ENCODE measurements at places on chromosomes 5 and 9.

GRCh38 chr9:107547772-107548297, 58.3 kb upstream of the KLF4 start:
- no peak for DNase-seq

DNA sequence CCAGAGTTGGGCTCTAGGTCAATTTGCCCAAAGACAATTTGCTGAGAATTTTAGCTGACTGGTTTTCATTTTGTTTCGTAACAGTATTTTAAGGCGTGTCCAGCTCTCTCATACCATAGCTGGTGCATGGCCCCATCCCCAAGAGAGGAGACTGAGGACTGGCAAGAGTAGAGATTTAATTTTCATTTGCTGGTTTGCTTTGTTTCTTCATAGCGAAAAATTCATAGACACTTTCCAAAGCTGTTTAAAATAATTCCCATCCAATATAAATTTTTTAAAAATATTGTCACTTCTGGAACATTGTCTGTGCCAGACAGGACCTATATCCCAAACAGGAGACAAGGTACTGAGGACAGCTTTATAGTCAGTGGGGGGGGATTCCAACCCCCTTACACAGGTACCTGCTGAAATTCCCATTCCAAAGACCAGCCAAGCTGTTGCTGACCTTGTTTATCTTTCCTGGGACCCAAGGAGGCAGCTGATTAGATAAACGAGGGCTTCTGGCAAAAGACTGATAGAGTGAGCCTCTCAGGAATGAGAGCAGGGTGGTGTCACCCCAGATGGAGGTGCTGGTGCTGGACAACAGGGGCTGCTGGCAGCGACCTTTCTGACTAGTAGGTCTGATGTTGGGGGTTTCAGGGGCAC, 6.8 kb upstream of the ANGPTL2 start:
- DNase-seq, result no peak

DNA sequence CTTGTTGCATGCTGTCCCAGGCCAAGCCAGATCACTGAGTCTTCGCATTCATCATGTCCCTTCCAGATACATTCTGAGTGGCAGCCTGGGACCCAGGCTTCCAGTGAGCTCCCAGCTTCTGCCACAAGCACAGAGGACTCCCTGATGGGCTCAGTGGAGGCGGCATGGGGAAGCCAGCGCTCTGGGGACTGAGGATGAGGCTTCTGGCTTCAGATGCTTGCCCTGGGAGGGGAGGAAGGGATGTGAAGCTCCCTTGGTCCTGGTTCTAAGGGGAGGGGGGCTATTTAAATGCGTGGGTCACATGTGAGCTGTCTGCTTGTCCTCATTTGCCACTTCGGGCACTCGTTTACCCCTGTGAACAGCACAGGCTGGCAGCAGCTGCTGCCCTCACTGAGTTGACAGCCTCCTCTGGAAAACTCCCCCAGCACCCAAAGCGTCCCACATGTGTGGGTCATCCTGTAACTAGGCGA, 174.0 kb downstream of the NR3C1 start:
- no peak for DNase-seq

DNA sequence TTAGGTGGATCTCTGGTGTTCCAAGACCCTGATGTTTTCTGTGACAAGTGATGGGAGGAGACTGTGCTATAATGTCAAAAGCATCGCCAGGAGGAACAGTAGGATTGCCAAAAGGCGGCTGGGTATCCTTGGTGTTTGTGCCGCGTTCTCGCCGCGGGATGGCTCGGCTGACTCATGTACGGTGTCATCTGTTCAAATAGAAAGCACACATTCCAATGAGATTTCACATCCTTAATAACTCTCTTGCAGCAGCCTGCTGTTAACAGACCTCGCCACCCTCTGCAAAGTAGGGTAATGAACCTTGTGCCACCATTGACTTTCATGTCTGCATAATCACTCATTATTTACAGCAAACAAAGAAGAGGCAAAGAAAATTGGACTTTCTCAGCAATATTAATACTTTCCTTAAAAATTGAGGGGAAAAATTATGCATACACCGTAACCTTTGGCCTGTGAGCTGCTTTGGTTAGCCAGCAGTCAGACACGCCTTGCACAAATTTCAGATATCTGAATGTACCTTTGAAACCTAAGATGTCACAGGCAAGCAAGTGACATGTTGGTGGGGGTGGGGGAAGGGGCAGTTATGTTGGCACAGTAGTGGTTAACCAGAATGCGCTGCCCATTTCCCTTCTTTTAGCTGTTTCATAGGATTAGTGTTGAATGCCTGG, 289.4 kb downstream of the EFNA5 start:
- no peak for DNase-seq

GRCh38 chr5:37198061-37198460, 51.1 kb downstream of the CPLANE1 start:
- no peak for DNase-seq

- no peak for DNase-seq
Observed at GRCh38 chr5:169592937-169593650, 9.5 kb downstream of the SPDL1 start.

- DNase-seq, result no peak
Observed at GRCh38 chr9:133490865-133491655, 12.2 kb upstream of the SLC2A6 start.

DNA sequence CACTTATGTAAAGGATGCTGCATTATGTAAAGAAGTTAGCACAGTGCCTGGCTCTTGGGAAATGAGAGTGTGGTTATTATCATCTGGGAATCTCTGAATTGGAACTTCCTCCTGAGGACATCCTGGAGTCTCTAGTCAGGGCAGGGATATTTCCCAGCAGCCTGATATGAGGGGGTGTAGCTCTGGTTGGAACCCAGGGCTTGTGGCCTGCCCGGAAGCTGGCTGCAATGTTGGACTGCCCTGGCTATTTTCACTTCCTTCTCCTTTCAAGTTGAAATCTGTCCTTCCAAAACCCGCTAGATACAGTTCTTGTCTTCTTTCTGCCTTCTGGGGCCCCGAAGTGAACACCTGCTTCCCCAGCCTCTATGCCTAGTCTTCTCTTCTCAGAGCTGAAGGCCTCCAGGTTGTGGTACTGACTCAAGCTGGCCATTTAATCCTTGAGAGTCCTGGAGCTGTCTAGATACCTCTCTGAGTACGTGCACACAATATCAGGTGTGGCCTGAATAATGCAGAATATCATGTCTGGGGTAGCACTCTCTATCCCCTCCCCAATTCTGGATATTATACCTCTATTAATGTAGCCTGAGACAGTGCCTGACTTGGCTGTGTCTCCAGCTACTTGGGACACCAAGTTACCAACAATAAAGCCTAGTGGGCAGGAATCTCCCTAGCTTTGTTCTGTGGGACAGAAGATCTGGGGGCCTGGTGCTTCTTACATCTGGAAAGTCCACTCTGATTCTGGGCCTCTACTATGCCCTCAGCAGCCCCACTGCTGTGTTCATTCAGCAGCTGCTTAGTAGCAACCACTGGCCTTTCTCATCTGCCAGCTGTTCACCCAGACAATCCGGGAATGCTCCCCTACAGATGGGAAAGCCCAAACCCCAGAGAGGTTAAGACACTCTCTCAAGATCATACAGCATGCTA, 45.0 kb downstream of the SLC6A7 start:
- DNase-seq, result no peak

GRCh38 chr5:13917061-13917460, 27.4 kb downstream of the DNAH5 start:
- no peak for DNase-seq

DNA sequence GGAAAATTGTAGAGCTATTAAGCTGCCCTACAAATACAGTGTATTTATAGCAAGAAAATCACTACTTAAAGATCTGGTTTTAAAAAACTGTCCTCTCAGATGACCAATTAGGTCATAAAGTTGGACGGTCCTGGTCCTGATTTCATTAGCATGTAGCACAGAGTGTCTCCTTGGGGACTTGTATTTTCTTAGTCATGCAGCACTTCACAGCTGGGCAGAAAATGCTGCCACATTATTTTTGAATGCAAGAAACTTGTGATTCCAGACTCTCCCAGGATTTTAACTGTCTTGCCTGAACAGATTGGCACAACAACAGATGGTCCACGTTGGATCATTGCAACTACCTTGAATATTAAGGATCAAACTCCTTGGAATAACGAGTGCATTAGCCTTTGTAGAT, 348.1 kb upstream of the SGCD start:
- DNase-seq, result no peak

- DNase-seq, result no peak
Observed at GRCh38 chr5:145283141-145283810, 551.9 kb downstream of the PRELID2 start.

- DNase-seq, result no peak
Observed at GRCh38 chr5:137145721-137146120, 353.4 kb downstream of the SPOCK1 start.

DNA sequence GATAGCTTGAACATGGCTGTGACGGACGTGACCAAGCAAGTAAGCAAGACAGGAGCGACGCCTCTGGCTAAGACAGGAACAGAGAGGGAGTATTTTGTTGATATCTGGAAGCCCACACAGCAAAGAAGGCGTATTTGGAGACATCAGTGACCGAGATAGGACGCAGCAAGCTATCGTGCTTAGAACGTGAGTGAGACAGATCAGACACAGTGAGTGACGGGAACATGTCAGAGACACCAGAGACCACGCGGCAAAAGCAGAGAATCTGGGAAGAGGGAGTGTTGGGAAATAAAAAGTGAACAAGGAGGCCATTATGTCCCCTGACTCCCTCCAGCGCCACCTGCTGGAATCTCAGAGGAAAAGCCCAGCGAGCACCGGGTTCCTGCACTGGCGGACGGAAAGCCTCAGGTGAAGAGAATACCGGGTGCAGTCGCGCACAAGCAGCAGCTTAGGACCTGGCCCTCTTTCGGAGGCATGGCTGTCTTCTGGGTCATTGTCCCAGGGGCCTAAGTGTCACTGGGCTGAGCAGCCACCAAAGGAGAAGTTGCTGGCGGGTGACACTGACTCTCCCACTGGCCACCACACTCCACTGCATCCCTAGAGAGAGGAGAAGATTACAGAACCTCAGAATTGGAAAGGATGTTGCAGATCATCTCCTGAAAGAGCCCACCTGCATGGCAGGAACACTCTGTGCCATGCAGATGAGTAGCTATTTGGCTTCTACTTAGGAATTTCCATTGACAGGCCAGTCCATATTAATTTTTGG, 99.1 kb downstream of the FBXO38 start:
- DNase-seq, result peak; percentile 34

- no peak for DNase-seq
Observed at GRCh38 chr9:8391132-8391531, 591.6 kb upstream of the DMAC1 start.

- peak; percentile 13 for DNase-seq
Observed at GRCh38 chr5:58462623-58463230, 2.8 kb upstream of the PLK2 start.

- no peak for DNase-seq
Observed at GRCh38 chr9:134351606-134352176, 25.4 kb downstream of the RXRA start.

DNA sequence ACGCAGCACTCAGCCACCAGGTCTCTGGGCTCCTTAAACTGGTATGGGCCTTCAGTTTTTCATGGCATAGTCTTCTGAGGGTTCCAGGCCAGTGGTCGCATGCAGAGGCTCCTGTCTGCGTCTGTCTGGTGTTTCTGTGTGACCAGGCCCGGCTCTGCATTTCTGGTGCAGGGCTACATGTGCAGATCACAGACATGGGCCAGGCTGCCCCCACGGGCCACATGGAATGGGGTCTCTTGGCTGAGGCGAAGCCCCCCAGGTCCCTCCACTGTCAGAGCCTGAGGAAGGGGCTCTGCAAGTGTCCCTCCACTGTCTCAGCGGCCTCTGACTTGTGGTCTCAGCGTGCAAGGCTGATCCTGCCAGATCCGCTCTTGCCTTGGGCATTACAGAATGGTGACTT, 15.6 kb upstream of the CARD19 start:
- no peak for DNase-seq

DNA sequence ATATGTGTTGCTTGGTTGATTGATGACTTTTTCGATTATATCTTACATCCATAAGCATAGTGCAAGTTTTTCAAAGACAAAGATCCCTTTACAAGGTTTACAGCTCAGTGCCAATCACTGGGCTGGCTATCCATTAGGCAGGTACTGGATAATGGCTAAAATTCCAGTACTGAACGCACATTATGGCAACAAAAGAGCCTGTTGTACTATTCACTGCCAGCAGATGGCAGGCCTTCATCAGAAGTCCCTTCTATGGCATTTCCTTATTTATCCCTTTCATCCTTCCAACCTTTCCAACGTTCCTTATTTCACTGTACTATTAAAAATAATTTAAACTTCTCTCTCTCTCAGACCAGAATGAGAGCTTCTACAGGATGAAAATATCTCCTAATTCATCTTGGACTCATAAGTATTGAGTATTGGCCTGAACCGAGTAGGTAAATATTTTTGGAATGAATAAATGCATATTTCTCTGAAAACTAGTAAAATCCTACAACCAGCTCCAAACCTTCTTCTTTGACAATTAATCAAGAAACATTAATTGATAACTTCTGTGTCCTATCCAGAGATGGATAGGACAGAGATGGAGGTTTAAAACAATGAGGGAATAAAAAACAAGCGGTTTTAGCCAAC, 6.7 kb upstream of the WNT8A start:
- peak; percentile 53 for DNase-seq

- DNase-seq, result no peak
Observed at GRCh38 chr9:117706421-117707116, 2.4 kb downstream of the TLR4 start.

DNA sequence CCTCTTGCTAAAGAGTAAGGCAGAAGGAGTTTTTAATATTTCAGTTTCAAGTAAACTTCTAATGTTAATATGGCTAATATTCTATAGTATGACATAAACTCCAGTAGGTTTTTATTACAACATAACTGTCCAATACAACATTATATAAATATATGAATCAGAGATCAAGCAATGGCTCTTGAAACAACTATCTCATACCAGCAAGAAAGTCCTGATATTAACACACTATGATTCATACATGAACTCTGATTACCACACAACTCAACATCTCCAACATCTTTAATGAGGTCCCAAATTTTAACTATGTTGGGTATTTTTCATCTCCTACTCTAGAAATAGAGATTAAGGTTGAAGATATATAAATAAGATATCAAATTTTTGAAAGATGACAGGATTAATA, 878.3 kb downstream of the TLE1 start:
- DNase-seq, result no peak

DNA sequence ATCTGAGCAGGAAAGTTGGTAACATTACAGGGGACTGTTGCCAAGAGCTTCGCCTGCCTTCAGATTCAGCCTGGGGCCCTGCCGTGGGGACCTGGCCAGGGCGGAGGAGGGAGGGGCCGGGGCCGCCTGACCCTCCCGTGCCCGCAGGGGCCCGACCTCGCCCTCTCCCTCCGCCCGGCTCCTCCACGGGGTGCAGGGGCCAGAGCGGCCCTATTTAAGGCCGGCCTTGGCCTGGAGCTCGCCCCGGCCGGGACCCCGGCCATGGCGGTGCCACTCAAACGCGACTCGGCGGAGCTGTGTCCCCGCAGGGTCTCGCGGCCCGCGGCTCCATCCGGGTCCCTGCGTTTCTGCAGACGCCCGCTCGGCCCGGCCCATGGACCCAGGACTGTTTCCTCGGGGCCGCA, 757 bp downstream of the TMEM250 start:
- DNase-seq, result no peak

- DNase-seq, result no peak
Observed at GRCh38 chr5:163022582-163023128, 414.7 kb upstream of the CCNG1 start.

- no peak for DNase-seq
Observed at GRCh38 chr5:108257996-108258395, 123.9 kb downstream of the FBXL17 start.

Measured in activated CD4-positive, alpha-beta T cell treated with anti-CD3 and anti-CD28 coated beads for 4 hours (primary cell).